Right ventricle myocardium inferior (tissue), 1 donor: ENCODE measurements at places on chromosomes 12 and 14. TPM values are rescaled to one million over a fixed set of nuclear protein-coding genes. Genes with fewer than 3 reads are reported as not detected.

The OR6C70 gene
- not detected for total RNA-seq

The KSR2 gene
- total RNA-seq = not detected

The RD3L gene
- total RNA-seq = 25.1 TPM

The COL2A1 gene
- total RNA-seq = not detected

The OR4K2 gene
- total RNA-seq = not detected

The REC8 gene
- total RNA-seq = 2.4 TPM

The PTPRQ gene
- total RNA-seq = 0.70 TPM

The BCL2L14 gene
- not detected for total RNA-seq

The RAPGEF3 gene
- 37.3 TPM for total RNA-seq

The SLC10A1 gene
- not detected for total RNA-seq

The HOTAIR gene
- not detected for total RNA-seq

The SMCO2 gene
- not detected for total RNA-seq

The PZP gene
- 0.30 TPM for total RNA-seq

The TMEM63C gene
- 2.7 TPM for total RNA-seq

The IQSEC3 gene
- total RNA-seq = 2.3 TPM

The OTX2 gene
- total RNA-seq = not detected

The CBLN3 gene
- total RNA-seq = 1.1 TPM

The CPNE6 gene
- not detected for total RNA-seq

The TCL1A gene
- not detected for total RNA-seq

The P2RX2 gene
- total RNA-seq = not detected

The SLC17A8 gene
- not detected for total RNA-seq

The LMNTD1 gene
- not detected for total RNA-seq

The KRT82 gene
- not detected for total RNA-seq

The RTL1 gene
- not detected for total RNA-seq

The GPR68 gene
- 0.16 TPM for total RNA-seq

The LALBA gene
- not detected for total RNA-seq

The ACSM4 gene
- not detected for total RNA-seq

The PARP11 gene
- total RNA-seq = 5.5 TPM

The NTN4 gene
- total RNA-seq = 74.5 TPM

The PPP1R36 gene
- not detected for total RNA-seq

The MAP3K9 gene
- 1.7 TPM for total RNA-seq

The ABCC9 gene
- 78.1 TPM for total RNA-seq

The MRPL52 gene
- 110 TPM for total RNA-seq

The GPRC5A gene
- 1.7 TPM for total RNA-seq

The TRIM9 gene
- 0.62 TPM for total RNA-seq

The TAS2R8 gene
- total RNA-seq = not detected

The DEGS2 gene
- not detected for total RNA-seq

The C12orf50 gene
- total RNA-seq = 0.05 TPM

The CD27 gene
- not detected for total RNA-seq

The SLC25A47 gene
- total RNA-seq = not detected

The OR6S1 gene
- total RNA-seq = not detected

The TGM1 gene
- total RNA-seq = 1.1 TPM

The TAMALIN gene
- 20.3 TPM for total RNA-seq

The PIWIL1 gene
- total RNA-seq = not detected

The ALX1 gene
- not detected for total RNA-seq

The SMIM41 gene
- total RNA-seq = 0.16 TPM

The CD163L1 gene
- 3.0 TPM for total RNA-seq

The KLRG1 gene
- 5.8 TPM for total RNA-seq
